Stimulated activated CD4-positive, alpha-beta T cell treated with anti-CD3 and anti-CD28 coated beads, Interleukin-15, amount 100 ng/mL, for 24 hours (primary cell): ENCODE measurements at places on chromosomes 7 and 10.

DNA sequence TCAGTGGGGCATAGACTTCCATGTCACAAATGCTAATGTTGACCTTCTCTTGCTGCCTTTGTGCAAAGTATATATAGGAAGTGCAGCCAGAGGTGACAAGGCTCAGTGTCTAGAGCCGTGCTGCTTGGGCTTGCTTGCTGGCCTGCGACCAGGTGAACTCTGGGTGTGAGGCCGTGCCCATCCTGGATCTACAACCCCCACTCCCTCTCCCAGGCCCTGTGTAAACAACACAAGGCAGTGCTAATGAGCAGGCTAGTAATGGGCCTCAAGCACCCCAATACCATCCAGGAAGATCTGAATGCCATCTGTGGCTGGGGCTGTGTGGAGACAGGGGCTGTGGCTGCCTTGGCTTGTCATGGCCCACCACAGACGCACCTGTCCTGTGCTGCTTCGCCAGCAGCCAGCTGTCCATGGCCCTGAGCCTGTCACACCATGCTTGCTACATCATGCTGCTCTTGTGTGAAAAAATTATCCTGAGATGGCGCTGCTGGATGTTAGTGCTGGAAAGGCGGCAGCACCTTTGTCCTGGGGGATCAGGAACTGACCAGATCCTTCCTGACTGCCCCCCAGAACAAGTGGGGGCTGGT, 107.6 kb upstream of the ZNF92 start:
- no peak for DNase-seq

DNA sequence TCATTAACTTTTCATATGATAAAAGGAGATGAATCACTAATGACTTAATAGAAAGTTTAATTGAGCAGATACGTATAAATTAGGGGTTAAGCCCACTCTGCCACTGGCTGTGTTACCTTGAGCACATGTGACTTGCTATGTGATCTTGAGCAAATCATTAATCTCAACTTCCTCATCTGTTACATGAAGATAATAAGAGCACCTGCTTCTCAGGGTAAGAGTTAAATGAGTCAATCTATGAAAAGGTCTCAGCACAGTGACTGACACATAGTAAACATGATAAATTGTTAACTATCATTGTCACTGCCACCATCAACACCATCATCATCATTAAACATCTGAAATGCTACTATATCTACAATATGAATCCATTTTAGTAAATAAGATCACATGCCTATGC, 110.8 kb downstream of the TPK1 start:
- DNase-seq: no peak

DNA sequence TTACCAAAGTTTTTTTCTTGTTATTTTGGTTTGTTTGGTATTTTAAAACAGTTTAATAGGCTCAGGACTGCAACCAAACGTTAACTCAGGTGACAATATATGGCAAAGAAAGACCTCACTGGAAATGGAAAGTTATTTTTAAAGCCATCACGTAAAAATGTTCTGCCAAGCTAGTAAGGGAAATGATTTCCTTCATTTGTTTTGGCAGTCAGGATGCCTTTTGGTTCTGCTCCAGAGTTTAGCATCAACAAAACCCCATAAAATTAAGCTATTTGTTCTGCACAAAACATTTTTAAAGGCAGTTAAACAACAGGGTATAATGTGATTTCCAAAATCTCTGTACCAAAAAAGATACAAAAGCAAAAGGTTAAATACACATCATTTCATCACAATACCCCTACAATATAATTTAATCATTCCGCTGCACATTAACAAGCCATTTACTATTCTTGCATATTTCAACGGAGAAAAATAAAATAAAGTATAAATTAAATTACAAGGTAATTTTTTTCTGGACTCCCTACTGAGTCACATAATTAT, 172.4 kb downstream of the SEMA3E start:
- no peak for DNase-seq

DNA sequence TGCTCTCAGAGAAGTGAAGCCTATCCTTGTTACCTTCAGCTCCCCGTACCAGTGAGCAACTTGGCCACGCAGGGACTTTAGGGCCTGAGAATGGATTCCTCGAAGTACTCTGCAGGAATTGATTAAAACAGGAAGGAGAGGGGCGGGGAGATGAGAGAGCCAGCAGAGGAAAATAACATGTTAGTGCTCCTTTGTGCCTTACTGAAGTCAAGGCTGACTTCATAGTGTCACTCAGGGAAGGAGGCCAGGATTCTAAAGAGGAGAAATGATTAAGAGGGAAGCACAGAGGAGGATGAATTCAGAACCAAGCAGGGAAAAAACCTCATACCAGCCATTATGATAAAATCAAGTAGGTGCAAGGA, 195.6 kb upstream of the RHOBTB1 start:
- no peak for DNase-seq

DNA sequence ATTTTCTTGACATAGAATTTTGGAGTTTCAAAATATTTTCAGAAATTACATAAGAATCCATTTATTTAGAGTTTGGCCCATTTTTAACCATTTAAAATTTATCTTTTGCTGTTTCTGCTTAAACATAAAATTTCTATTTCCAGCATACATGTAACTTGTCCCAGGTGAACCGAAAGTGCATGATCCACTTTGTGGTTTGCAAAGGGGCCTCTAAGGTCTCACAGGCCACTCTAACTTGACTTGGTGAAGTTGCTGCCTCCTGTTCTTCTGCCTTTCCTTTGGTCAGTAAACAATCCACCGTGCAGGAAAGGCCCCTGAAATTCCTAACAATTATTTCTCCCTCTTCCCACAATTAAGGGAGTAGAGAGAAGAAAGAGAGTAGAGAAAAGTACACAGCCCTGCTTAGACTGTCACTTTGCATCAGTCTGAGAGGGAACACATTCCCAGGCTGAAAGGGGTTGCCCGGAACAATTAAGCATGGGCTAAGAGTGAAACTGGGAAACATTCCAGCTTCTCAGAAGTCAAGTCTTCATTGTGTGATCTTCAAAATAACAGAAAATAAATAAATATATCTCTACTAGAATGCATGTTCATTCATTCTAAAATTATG, 79.5 kb upstream of the SEMA3A start:
- no peak for DNase-seq

- DNase-seq: no peak
Observed at GRCh38 chr10:129622736-129623135, 155.7 kb downstream of the MGMT start.

DNA sequence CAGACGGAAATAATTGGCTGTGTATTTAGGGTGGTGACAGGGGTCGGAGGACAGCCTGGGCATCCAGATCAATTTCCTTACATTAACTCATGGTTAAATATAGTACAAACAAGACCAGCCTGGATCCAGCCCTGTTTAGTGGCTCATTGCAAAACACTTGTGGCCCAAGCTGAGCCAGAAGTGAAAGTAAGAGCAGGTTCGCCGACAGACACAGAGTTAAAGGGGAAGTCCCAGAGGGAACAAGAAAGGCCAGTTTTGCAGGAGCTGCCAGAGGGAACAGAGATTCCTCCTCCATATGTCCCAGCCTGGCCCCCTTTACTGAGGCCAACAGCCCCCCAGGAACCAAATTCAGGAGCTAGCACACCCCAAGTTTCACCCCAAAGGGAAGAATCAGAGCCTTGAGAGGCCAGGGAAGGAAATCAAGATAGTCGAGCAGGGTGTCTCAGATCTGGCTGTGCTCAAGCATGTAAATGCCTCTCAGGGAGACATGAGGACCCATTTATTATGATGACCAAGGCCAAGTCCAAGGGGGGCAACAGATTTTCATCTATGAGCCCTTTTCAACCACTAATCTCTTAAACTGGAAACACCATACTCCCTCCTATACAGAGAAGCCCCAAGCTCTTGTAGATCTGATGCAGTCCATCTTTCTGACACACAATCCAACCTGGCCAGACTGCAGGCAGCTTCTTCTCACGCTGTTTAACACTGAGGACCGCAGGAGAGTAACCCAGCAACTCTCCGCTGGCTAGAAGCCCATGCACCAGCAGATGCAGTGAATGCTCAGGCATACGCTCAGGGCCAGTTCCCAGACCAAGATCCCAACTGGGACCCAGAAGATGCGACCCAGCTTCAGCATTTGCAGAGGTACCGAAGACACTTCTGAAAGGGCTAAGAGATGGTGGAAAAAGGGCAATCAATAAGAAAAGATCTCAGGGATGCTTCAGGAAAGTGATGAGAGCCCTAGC, 15.9 kb upstream of the ADCK2 start:
- DNase-seq: peak; percentile 50

GRCh38 chr7:99607548-99607947, 9.2 kb upstream of the ZSCAN25 start:
- DNase-seq: no peak
